Cardiac septum (tissue), 1 donor: ENCODE measurements at places on chromosomes 5 and 9. TPM values are rescaled to one million over a fixed set of nuclear protein-coding genes. Genes with fewer than 3 reads are reported as not detected.

SPATA31C1 gene
- not detected for total RNA-seq

DNA sequence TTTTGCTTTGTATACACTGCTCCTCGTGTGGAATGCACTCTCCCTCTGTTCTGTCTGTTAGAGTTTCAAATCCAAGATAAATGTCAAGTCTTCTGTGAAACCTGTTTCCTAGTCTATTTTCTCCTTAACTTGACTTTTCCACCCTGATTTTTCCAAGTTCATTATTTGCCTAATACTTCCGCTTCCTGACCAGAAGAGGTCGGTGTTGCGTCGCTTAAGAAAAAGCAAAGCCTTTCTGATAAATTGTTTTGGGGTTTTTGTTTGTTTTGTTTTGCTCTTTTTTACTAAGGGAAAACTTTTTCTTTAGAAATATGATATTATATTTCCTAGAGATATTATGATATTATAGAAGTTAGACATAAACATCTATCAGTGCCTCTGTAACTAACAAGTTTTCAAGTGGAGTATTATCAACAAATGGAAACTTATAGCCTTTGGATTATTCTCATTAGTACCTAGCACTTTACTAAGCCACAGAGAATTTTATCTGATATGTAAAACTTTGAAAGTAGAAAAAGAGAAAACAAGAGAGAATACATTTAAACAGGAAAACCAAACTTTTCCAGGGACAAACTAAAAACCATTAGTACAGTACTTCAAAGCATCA, 55.8 kb downstream of the PHAX start:
- no peak for DNase-seq

DNA sequence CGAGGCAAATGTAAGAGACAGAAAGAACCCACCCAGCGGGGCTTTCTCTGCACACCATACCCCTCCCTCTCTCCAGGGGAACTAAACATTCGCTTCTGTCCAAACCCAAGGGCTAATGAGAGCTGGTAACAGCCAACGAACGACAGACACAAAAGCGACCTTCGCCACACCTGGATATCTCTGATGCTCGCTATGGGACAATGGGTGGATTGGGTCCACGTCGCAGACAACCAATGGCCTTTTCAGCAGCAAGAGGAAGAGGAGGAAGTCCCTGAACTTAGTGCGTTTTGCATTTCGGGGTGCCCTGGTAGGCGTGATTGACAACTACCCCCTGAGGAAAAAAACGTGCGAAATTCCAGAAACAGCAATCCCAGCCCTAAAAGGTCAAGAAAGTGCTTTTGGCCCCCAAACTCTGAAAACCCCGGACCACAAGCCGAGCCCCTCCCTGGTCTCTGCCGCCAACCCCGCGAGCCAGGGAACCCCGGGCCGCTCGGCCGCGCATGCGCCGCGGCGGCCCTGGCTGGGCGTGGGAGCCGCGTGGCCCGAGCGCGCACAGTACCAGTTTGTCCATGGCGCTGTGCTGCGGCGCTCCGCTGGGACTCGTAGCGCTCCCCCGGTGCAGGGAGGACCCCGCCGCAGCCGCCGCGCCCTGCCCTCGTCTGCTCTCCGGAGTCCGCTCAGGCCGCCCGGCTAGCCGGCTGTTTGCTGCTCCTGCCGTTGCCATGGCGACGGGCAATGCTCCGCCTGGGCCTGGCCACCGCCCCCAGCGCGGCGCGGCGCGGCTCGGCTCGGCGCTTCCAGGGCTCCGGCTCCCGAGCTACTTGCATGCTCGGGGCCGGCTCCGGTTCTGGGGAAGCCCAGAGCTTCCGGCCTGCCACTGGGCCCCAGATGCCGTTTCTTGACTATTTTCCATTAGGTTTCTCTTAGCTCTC, 66.9 kb upstream of the DNAH5 start:
- DNase-seq = peak; percentile 87

GSN gene
- total RNA-seq = 855 TPM

DNA sequence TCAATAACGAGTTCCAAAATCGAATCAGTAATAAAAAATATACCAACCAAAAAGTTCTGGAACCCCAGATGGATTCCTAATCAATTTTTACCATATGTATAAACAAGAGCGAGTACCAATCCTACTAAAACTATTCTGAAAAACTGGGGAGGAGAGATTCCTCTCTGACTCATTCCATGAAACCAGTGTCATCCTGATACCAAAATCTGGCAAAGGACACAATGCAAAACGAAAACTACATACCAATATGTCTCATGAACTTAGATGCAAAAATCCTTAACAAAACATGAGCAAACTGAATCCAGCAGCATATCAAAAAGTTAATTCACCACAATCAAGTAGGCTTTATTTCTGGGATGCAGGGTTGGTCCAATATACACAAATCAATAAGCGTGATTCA, 30.5 kb upstream of the MACIR start:
- no peak for DNase-seq

DNA sequence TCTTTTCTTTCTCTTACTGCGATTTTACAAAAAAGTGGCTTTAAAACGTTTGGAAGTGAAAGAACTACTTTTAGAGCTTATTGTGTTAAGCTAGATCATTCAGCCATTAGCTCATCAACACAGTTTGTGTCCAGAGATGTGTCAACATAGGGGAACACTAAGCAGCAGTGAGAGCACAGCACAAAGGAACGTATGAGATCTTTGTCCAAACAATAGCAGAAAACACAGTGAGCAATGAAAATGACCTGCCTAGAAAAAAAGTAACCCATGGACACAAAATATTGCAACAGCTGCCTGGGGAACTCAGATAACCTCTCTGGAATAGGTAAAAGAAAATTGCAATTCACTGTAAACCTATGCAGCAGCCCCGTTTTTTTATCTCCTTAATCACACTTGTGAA, 372.5 kb downstream of the ARHGEF28 start:
- DNase-seq = no peak

DNA sequence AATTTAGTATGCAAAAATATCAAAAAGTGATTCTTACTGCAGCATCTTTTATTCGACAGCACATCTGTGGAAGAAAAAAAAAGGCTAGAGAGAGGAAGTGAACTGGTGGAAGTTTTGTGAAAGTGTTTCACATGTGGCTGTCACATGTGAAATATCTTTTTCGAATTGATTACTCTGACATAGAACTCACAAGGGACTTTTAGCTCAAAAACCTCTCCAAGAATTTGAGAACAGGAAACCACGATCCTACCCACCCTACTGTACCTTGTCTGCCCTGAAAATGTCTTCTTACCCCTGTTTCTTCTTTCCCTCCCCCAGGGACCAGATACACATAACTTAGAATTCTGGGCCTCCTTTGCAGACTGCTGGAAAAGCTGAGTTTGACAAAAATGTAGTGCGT, 106.5 kb upstream of the PRRC1 start:
- no peak for DNase-seq

- DNase-seq = no peak
These were observed 42.2 kb upstream of the N4BP3 start for GRCh38 chr5:178071108-178071507.

DNA sequence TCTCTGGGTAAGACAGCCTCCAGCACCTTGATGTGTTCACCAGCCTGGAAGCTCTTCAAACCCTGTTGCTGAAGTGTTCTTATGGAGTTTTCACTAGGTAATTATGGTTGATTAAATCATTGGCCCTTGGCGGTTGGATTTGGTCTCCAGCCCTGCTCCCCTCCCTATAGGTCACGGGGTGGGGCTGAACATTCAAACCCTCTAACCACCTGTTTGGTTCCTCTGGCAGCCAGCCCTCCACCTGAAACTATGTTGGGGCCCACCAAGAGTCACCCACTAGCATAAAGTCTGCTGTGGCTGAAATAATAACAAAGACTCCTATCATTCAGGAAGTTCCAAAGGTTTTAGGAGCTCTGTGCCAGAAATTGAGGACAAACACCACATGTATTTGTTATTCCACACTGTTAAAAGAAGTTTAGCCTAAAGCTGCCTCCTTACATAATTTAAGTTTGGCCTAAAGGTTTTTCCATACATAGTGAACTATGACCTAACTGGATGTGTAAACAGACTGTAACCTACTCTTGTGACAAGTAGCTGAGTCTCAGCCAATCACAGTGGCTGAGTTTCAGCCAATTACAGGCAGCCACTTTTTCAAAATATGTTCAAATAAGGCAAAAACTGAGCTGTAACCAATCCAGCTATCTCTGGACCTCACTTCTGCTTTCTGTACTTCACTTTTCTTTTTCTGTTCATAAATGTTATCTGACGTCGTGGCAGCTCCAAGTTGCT, 34.8 kb downstream of the TMEM252 start:
- DNase-seq = no peak

DNA sequence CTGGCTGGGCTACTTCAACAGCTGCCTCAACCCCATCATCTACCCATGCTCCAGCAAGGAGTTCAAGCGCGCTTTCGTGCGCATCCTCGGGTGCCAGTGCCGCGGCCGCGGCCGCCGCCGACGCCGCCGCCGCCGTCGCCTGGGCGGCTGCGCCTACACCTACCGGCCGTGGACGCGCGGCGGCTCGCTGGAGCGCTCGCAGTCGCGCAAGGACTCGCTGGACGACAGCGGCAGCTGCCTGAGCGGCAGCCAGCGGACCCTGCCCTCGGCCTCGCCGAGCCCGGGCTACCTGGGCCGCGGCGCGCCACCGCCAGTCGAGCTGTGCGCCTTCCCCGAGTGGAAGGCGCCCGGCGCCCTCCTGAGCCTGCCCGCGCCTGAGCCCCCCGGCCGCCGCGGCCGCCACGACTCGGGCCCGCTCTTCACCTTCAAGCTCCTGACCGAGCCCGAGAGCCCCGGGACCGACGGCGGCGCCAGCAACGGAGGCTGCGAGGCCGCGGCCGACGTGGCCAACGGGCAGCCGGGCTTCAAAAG, 36.9 kb upstream of the TTC1 start:
- DNase-seq = peak; percentile 31

FXN gene
- 22.9 TPM for total RNA-seq

- DNase-seq = no peak
These were observed 84.7 kb downstream of the PARP8 start for GRCh38 chr5:50751064-50751657.

LHX3 gene
- total RNA-seq = not detected
